ENCODE measurements at places on chromosomes 7 and 10. TPM values are rescaled to one million over a fixed set of nuclear protein-coding genes. Genes with fewer than 3 reads are reported as not detected.

DNA sequence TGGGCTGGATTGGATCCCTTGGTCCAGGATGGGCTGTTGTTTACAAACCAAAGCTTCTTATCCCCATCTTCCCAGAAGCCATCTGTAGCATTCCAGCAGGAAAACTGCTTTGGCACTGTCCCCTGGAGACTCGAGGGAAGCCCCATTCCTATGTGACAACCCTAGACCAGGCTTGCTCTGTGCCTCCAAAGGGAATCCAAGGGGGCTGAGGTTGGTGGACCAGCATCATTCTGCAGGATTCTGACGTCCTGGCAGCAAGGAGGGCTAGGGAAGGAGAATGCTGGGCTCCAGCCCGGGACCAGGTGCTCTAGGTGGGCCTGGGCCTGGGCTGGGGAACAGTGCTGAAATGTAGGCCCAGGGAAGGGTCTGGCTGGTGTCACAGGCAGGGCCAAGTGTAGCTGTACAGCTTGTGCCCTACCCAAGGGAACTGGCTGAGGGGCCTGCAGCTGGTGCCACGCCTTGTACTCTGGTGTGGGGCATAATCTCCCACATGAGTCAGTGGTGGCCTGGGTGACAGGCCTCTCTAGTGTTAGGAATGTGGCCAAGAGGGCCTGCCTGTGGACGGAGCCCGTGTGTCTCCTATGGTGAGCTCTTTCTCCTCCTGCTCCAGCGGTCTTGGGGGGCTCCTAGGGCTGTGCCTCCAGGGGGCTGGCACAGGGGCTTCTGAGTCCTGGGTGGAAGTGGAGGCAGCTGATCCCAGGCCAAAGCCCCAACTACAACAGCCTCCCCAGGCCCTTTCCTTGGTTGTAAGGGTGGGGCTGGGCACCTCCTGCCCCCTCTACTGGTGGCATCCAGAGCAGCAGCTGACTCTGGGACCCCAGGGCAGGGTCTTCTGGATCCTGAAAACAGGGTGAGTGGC, 25.2 kb downstream of the TRIM8 start:
- no peak for DNase-seq

The CCL24 gene
- total RNA-seq, result not detected

DNA sequence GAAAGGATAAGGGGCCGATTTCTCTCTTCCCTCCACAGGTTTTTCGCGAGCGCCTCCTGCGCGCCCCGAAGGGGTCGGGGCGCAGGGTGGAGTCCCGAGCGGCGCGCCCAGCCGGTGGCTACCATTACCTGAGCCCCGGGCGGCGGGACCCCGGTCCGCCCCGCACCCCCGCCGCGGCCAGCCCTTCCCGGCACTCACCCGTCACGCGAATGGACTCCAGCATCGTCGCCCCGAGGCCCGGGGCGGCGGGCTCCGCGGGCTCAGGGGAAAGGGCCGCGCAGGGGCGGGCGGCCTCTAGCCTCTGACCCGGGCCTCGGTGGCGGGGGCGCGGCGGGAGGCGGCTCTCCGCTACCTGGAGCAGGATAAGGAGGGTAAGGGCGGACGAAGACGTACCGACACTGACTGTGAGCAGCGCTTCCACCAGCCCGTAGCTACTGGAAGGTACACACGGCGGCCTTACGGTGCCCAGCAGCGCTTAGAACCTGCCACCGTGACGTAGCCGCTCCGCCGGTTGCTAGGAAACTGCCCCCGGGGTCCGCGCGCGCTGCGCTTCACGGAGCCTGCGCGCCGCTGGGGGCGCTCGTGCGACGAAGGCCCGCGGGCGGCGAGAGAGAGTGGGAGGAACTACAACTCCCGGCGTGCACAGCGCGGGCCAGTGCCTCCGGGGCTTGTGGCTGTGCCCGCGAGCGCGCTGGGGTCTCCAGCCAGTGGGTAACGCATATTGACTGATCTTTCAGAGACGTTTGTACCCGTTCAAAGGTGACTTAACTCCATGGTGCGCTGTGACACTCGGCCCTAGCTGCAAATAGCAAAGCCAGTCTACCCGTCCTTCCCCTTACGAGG, 22.7 kb upstream of the ANLN start:
- peak; percentile 64 for DNase-seq

The KLF6 gene
- 178 TPM for total RNA-seq

DNA sequence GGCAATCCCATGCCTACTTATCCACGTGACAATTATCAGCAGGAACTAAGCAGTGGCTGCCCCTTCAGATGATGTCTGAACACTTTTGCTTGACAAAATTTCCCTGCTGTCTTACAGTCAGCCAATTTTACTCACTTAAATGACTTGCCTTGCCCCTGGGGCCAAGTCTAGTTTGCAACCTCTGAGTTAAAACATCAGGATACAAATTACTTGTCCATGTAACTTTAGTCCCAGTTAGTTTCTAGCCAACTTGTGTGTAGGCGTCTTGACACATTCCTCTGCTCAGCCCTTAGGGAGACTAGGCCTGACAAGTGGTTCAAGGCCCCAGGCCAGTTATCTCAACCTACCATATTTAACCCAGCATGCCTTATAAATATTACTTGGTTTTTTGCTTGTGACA, 11.6 kb upstream of the TYSND1 start:
- DNase-seq, result no peak

GRCh38 chr7:90708841-90709317, 112.8 kb downstream of the CDK14 start:
- DNase-seq, result no peak

DNA sequence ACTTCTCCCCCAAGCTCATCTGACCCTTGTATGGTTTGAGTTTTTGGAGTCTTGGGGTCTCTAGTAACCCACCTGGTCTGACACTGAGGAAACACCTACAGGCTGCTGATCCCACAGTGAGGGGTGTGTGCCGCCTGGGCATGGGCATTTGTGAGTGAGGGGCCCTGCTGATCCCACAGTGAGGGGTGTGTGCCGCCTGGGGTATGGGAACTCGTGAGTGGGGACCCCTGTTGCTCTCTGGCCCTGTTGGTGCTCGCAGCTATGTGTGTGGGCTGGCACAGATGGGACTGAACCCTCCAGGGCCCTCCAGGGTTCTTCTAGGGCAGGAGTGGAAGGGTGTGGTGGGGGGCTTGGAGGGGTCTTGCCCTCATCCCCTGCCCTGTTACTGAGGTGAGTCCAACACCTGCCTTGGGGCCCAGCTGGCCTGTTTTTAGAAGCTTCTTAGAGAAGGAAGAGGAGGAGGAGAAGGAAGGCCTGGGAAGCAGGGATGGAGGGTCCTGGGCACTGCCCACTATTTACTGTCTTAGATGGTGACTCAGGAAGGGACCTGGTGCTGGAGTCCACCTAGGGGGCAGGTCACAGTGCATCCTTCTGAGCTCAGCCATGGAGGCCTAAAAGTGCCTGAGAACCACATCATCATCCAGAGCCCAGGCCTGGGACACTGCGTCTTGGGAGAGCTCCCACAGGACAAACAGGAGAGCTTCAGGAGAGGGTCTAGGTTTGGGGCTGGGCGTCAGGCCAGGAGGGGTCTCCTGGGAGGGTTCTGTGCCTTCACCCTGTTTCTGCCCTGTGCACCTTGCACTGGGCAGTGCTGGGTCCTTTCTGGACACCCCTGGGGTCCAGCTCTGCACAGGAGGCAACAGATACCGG, 36.2 kb upstream of the ZNF716 start:
- DNase-seq, result no peak

- DNase-seq, result peak; percentile 70
Observed at GRCh38 chr10:93999401-93999851, 5.7 kb downstream of the PLCE1 start.

GRCh38 chr10:36802490-36803153, 322.8 kb upstream of the ANKRD30A start:
- DNase-seq, result no peak

- peak; percentile 1 for DNase-seq
Observed at GRCh38 chr10:120480065-120480600, 23.1 kb downstream of the PLPP4 start.

The TAC1 gene
- 23.6 TPM for total RNA-seq

The ASB10 gene
- total RNA-seq, result not detected

DNA sequence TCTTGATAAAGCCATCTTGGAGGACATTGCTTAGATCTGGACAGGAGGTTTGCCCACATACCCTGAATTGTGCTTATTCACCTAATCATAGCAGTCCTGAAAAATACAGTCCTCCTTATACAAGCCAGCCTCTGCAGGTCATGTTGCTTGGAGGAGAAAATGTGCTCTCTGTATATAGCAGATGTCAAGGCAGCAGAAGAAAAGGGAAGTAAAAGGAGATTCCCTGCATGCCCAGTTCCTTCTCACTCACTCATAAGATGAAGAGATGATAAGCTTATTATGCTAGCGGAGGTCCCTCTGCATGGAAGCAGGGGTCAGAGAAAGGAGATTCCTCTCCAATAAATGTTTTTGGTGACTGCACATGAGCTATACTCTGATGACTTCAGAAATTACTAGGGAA, 458.8 kb upstream of the ZMIZ1 start:
- DNase-seq, result no peak

DNA sequence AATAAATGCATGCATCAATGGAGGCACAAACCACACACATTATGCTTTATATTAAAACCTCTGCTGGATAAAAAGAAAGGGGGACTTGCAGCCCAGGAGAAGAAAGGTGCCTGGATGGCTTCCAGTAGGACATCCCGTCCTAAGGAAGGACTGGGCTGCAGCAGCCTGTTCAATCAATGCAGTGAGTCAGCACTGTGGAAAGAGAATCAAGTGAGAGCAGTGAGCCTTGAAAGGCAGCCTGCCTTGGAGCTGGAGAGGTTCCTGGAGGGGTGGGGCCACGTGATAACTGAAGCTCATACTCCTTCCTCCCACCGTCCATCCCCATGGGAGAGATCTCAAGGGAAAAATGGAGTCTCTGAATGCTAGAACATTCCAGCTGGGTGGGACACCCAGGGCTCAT, 501.2 kb downstream of the ADRA2A start:
- no peak for DNase-seq

DNA sequence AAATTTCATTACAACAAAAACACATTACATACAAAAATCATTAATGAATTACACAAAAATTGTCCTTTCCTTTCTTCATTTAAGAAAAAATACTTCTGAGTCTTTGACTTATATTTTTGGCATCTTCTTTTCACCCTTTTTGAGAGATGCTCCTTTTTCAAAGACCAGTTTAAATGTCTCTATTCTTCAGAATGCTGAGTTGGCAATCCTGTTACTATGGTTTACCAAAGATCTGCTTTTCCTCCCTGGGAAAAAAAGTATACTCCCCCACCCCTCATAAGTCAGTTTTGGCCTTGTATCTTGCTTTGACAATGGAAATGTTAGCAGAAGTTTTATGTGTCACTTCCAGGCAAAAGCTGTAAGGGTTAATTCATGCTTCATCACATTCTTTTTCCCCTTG, 198.4 kb upstream of the GRM3 start:
- no peak for DNase-seq

- DNase-seq, result no peak
Observed at GRCh38 chr10:62492012-62492869, 118.1 kb downstream of the ZNF365 start.

GRCh38 chr7:23335136-23335535, 36.0 kb downstream of the MALSU1 start:
- DNase-seq, result no peak

The IFIT1 gene
- total RNA-seq, result 7.2 TPM

DNA sequence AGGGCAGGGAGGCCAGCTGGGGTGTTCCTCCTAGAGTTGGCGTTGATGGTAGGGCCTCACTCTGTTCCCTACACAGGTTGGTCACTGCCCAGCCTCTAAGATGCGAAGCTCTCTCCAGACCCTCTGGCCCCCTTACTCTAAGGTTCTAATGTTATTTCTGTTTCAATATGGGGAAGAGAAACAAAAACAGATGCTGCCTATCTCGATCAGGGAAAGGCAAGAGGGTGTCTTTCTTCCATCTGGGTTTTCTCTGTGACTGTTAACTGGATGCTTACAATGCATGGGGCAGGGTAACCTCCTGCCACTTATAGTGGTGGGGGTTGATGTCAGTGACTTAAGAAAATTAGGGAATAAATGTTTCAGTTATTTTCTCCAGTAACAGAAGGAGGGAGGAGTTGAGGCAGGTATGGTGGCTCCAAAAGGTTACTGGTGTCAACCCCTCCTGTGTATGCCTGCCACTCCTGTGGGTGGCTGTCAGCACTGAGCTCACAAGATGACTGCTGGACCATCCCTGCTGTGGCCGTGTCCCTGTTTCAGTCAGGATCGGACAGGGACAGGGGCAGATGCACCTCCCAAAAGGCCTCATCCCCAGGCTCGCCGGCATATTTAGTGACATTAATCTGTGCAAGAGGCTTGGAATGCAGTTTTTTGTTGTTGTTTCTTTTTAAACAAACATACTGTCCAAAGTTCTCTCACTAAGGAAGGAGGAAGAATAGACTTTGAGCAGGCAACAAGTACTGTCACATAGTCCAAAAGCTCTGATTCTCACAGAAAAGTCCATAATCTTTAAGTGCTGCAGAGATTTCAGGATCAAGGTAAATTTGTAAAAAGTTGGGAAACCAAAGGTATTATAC, 39.6 kb upstream of the SYPL1 start:
- no peak for DNase-seq
